ENCODE measurements at places on chromosomes 12 and 14. TPM values are rescaled to one million over a fixed set of nuclear protein-coding genes. Genes with fewer than 3 reads are reported as not detected.

The LAG3 gene
- 0.18 TPM for total RNA-seq

The IFI27L2 gene
- total RNA-seq = 21.9 TPM

The TCP11L2 gene
- total RNA-seq = 17.1 TPM

The WNT1 gene
- total RNA-seq = not detected

The ACYP1 gene
- total RNA-seq = 13.2 TPM

The ARID2 gene
- total RNA-seq = 23.5 TPM

The C14orf93 gene
- 10.0 TPM for total RNA-seq

The CCNT1 gene
- total RNA-seq = 19.2 TPM

The STYK1 gene
- not detected for total RNA-seq

The P2RX2 gene
- not detected for total RNA-seq

The ACSM4 gene
- total RNA-seq = not detected

The IFNG gene
- total RNA-seq = not detected

The C14orf180 gene
- total RNA-seq = 18.8 TPM

The OR11H6 gene
- total RNA-seq = not detected

The SLC6A15 gene
- total RNA-seq = 0.98 TPM

The TCL1B gene
- not detected for total RNA-seq

The IRAK3 gene
- total RNA-seq = 7.8 TPM

The AGAP2 gene
- 3.2 TPM for total RNA-seq

The GPR132 gene
- 0.75 TPM for total RNA-seq

The MEG3 gene
- 2,358 TPM for total RNA-seq

The TEX52 gene
- total RNA-seq = not detected

The PIK3C2G gene
- 0.18 TPM for total RNA-seq

The TTC8 gene
- 15.9 TPM for total RNA-seq

The DBX2 gene
- total RNA-seq = 0.22 TPM

The ABCD4 gene
- 33.5 TPM for total RNA-seq

The NEDD1 gene
- 26.5 TPM for total RNA-seq

The SLCO1C1 gene
- total RNA-seq = 0.40 TPM

The KCNH3 gene
- total RNA-seq = 1.1 TPM

The POLE2 gene
- 8.9 TPM for total RNA-seq

The HCAR2 gene
- total RNA-seq = not detected

The DHRS2 gene
- total RNA-seq = 0.09 TPM

The HHIPL1 gene
- 2.3 TPM for total RNA-seq

The CPNE8 gene
- total RNA-seq = 11.7 TPM

The DPY19L2 gene
- 7.3 TPM for total RNA-seq

The RGS6 gene
- total RNA-seq = 3.7 TPM

The SOAT2 gene
- 0.04 TPM for total RNA-seq

The MGST1 gene
- total RNA-seq = 4.1 TPM

The DEPDC4 gene
- total RNA-seq = 1.6 TPM

The PLA2G1B gene
- 0.75 TPM for total RNA-seq

The KRT75 gene
- total RNA-seq = not detected

The HPD gene
- total RNA-seq = 0.04 TPM

The DTX3 gene
- 20.5 TPM for total RNA-seq
